ENCODE measurements at places on chromosomes 7 and 10. TPM values are rescaled to one million over a fixed set of nuclear protein-coding genes. Genes with fewer than 3 reads are reported as not detected.

HOXA9 gene
- total RNA-seq, result 1.9 TPM

RELN gene
- 52.3 TPM for total RNA-seq

SRI gene
- 88.7 TPM for total RNA-seq

MYPN gene
- not detected for total RNA-seq

FAM25C gene
- total RNA-seq, result not detected

Measured in thyroid gland (tissue), 4 donors.